Endothelial cell (in vitro differentiated cells): ENCODE measurements at places on chromosomes 3 and 15.

GRCh38 chr3:127822682-127823425 is 539 bp upstream of the MGLL start:
- peak overlapping the region; percentile 91 for H3K4me3 ChIP-seq
- H3K36me3 ChIP-seq: peaks cover 3% of the 10 kb centered on the region
- no peak overlapping the region for H3K27ac ChIP-seq
- peaks cover 5% of the 10 kb centered on the region for H3K4me1 ChIP-seq
- DNase-seq: peak; percentile 24

GRCh38 chr3:112512320-112512719 is 13.0 kb upstream of the BTLA start:
- H3K4me1 ChIP-seq: peaks cover 15% of the 10 kb centered on the region
- peaks cover 6% of the 10 kb centered on the region for H3K36me3 ChIP-seq
- H3K27ac ChIP-seq: no peak overlapping the region
- H3K27me3 ChIP-seq: peaks cover 2% of the 10 kb centered on the region
- no peak for DNase-seq
- H3K4me3 ChIP-seq: no peak overlapping the region

DNA sequence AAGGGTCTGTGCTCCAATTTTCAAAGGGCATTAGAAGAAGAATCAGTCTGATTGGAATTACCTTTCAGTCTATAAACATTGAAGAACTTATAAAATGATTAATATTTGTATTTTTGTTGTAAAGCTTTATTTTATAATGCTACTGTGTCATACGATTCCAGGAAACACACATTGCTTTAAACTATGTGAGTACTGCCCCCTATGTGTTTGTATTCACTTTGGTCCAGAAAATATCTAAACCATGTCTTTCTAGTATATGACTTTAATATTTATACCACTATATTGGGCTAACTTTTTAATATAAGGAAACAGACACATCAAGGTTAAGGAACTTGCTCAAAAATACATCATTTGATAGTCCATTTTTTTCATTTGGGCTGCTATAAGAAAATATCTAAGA is 3.2 kb upstream of the RIOX2 start:
- DNase-seq: no peak
- no peaks in the 10 kb centered on the region for H3K36me3 ChIP-seq
- H3K4me3 ChIP-seq: no peak overlapping the region
- peaks cover 5% of the 10 kb centered on the region for H3K4me1 ChIP-seq
- H3K27me3 ChIP-seq: peaks cover 4% of the 10 kb centered on the region

DNA sequence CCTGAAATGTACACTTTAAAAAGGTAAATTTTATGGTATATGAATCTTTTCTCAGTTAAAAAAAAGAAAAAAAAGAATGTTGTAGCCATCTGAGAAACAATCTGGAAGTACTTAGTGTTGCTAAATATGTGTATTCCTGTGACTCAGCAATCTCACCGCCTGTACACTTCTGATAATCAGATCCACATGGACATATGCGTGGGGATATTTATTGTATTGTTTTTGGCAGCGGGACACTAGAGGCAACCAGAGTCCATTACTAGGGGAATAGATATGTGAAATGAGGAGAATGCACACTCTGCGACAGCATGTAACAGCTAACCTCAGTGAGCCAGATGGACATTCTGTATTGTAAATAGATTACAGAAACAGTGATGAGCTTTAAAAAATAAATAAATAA is 65.4 kb downstream of the AQP9 start:
- no peak for DNase-seq
- H3K27ac ChIP-seq: no peak overlapping the region
- no peak overlapping the region for H3K4me3 ChIP-seq
- H3K27me3 ChIP-seq: peaks cover 2% of the 10 kb centered on the region
- H3K36me3 ChIP-seq: no peaks in the 10 kb centered on the region
- no peaks in the 10 kb centered on the region for H3K4me1 ChIP-seq

DNA sequence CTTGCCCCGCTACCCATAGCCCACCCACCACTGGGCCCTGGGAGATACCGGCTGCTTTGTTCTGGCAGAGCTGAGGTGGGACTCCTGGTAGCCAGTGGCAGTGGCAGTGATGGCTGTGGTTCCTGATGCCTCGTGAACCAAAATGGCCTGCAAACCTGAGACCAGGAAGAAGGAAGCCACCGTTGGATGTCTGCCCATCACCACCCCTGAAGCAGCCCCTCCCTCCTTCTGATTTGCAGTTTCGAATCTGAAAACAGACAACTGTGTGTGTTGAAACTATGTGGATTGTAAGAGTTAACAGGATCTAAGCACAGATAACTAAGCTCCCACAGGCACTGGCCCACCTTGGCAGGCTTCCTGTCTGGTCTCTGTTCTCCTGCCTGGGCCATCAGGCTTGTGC is 66.6 kb downstream of the NUP210 start:
- peaks cover 20% of the 10 kb centered on the region for H3K4me1 ChIP-seq
- H3K4me3 ChIP-seq: no peak overlapping the region
- DNase-seq: no peak
- H3K27me3 ChIP-seq: peaks cover 6% of the 10 kb centered on the region
- no peaks in the 10 kb centered on the region for H3K36me3 ChIP-seq
- no peak overlapping the region for H3K27ac ChIP-seq

GRCh38 chr3:25854214-25854613 is 64.3 kb downstream of the OXSM start:
- H3K4me3 ChIP-seq: no peak overlapping the region
- no peaks in the 10 kb centered on the region for H3K4me1 ChIP-seq

DNA sequence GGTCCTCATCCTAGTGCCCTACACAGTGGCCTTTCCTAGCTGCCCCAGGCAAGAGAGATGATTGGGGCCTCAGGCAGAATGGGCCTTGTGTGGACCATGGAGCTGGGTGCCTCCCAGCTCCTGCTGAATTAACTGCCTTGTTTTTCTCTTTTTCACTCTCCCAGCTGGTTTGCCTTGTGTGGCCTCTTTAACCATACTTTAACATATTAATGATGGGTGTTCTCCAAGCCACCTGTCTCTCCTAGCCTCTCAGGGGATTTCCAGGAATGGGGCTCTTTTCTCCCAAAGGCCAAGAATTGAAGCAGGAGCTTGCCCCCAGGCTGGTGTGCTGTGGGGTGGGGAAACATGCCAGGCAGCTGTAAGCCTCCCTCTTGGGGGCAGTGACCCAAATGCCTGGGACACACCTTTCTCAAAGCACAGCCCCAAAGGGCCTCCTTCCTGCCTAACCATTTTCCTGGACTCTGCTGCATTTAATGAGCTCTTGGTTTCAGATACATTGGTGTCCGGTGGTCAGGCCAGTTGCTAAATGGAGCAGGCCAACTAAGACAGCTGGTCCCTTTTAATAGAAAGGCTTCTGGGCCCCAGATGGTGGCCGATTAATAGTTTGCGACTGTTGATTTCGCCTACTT is 5.6 kb downstream of the ALPK3 start:
- peak overlapping the region; percentile 52 for H3K27ac ChIP-seq
- H3K4me3 ChIP-seq: peak overlapping the region; percentile 74
- DNase-seq: no peak
- peaks cover 58% of the 10 kb centered on the region for H3K4me1 ChIP-seq
- H3K27me3 ChIP-seq: peaks cover 19% of the 10 kb centered on the region

DNA sequence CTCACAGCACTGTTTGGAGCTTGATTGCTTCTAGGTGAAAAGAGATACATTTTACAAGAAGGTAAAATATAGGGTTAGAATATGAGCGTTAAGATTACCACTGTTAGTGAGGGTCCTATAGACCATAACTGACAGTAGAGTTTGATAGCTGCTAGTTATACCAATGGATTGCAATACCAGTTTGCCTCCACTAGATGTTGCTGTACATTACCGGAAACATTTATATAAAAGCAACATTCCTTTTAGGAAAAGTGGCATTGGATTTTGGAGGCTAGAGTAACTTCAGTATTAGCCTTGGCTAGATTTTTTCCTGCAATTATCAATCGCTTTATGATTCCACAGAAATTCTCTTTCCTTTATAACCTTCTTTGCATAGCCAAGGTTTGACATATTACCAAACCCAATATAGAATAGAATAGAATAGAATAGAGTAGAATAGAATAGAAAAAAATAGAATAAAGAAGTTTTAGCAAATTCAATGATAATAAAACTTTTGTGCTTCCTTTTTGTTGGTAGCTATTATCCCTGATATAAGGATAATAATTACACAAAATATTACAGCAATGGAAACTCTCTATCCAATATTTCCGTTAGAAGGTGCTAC is 1093.6 kb upstream of the ALCAM start:
- H3K36me3 ChIP-seq: no peaks in the 10 kb centered on the region
- H3K27me3 ChIP-seq: no peaks in the 10 kb centered on the region
- H3K27ac ChIP-seq: no peak overlapping the region
- DNase-seq: no peak

DNA sequence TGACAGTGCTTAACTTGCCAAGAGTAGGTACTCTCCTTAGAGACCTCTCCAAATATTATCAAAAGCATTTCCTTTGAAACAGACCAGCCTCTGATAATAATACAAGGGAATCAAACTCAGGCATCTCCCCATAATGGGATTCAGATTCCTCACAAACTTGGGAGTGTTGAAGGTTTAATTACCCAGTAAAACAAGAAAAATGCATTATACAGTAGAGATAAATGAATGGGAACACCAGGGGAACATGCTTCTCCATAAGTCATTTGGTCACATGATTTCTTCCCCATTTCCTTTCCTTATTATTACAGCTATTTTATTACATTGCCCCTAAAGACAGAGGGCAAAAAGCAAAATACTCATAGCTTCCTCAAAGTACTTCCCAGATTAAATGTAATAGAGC is 325.0 kb upstream of the CDIN1 start:
- no peak for DNase-seq
- no peaks in the 10 kb centered on the region for H3K27me3 ChIP-seq
- H3K4me3 ChIP-seq: no peak overlapping the region
- H3K4me1 ChIP-seq: no peaks in the 10 kb centered on the region
- H3K27ac ChIP-seq: no peak overlapping the region

- no peak for DNase-seq
- no peak overlapping the region for H3K4me3 ChIP-seq
- H3K4me1 ChIP-seq: no peaks in the 10 kb centered on the region
- no peak overlapping the region for H3K27ac ChIP-seq
- no peaks in the 10 kb centered on the region for H3K27me3 ChIP-seq
Measured at GRCh38 chr3:160099834-160100233, 111.2 kb downstream of the IL12A start.

- no peaks in the 10 kb centered on the region for H3K36me3 ChIP-seq
- peaks cover 2% of the 10 kb centered on the region for H3K27me3 ChIP-seq
- no peak overlapping the region for H3K4me3 ChIP-seq
Measured at GRCh38 chr3:73475717-73476116, 149.0 kb downstream of the PDZRN3 start.

- no peak for DNase-seq
- no peaks in the 10 kb centered on the region for H3K36me3 ChIP-seq
- H3K27me3 ChIP-seq: peaks cover 7% of the 10 kb centered on the region
- no peak overlapping the region for H3K4me3 ChIP-seq
- no peak overlapping the region for H3K27ac ChIP-seq
Measured at GRCh38 chr3:172036541-172037215, 2.7 kb upstream of the FNDC3B start.

DNA sequence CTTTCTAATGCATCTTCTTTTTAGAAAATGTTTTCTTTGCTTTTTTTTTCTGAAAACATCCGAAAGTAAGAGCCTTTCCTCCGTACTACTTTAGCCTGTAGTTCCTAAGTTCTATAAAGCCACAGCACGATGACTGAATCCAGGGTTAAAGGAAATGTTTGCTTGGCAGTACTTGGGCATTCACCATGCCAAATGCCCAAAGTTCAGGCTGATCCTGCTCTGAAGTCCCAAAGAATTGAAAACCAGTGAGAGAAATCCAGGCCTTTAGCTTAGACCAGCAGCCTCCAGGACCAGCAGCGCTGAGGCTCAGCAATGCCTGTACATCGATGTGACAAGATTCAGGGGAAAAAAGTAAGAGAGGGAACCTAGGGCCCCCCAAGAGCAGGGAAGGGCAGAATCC is 35.1 kb downstream of the CCK start:
- peaks cover 8% of the 10 kb centered on the region for H3K4me1 ChIP-seq
- no peak overlapping the region for H3K4me3 ChIP-seq
- DNase-seq: no peak
- H3K27ac ChIP-seq: no peak overlapping the region
- peaks cover 3% of the 10 kb centered on the region for H3K27me3 ChIP-seq

DNA sequence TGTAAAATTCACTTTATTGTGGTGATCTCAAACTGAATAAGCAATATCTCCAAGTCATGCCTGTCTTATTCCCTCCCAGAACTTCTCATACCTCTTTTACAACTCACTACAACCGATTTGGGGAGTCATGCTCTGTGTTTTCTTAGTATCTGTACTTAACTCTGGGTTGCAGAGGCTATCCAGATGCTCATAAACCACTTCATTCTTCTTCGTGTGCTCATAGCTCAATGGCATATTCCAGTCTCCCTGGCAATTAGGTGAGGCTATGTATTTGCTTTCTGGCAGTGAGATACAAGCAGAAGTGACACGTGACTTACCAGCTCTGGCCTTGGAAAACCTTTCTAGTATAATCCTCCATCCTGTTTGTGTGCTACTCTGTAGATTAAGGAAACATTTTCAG is 360.9 kb downstream of the ZNF385D start:
- no peaks in the 10 kb centered on the region for H3K27me3 ChIP-seq
- no peak overlapping the region for H3K27ac ChIP-seq
- H3K4me3 ChIP-seq: no peak overlapping the region
- H3K36me3 ChIP-seq: peaks cover 3% of the 10 kb centered on the region
- DNase-seq: no peak
- no peaks in the 10 kb centered on the region for H3K4me1 ChIP-seq

- H3K27ac ChIP-seq: no peak overlapping the region
- no peaks in the 10 kb centered on the region for H3K36me3 ChIP-seq
- H3K27me3 ChIP-seq: peaks cover 2% of the 10 kb centered on the region
- no peak for DNase-seq
Measured at GRCh38 chr15:51672913-51673857, 8.1 kb upstream of the SCG3 start.

DNA sequence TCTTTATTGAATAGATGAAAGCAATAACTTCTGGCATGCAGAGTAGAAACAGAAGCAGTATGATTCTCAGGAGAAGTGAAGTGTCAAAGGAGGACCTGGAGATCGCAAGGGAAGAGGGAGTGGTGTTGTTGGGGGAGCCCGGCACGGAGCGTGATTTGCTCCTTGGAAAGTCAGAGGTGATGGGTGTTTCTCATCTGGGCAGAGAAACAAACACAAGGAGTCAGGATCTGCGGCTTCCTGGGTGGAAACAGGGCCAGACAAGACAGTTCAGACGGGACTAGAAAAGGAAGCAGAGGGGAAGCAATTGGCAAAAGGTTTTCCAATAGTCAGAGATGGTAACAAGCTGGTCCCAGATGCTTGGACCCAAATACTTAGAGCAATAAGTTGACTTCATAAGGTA is 34.4 kb upstream of the CCDC80 start:
- H3K4me3 ChIP-seq: no peak overlapping the region
- H3K27ac ChIP-seq: no peak overlapping the region
- no peaks in the 10 kb centered on the region for H3K27me3 ChIP-seq
- DNase-seq: no peak

- H3K27ac ChIP-seq: no peak overlapping the region
- peaks cover 2% of the 10 kb centered on the region for H3K27me3 ChIP-seq
- no peaks in the 10 kb centered on the region for H3K36me3 ChIP-seq
- no peaks in the 10 kb centered on the region for H3K4me1 ChIP-seq
- DNase-seq: no peak
- no peak overlapping the region for H3K4me3 ChIP-seq
Measured at GRCh38 chr15:24761704-24762302, 86.2 kb downstream of the NPAP1 start.

- peak overlapping the region; percentile 39 for H3K27ac ChIP-seq
- H3K36me3 ChIP-seq: no peaks in the 10 kb centered on the region
Measured at GRCh38 chr3:59374818-59375211, 325.0 kb upstream of the CFAP20DC start.
